ENCODE measurements at places on chromosomes 13 and 19.

- no peak for DNase-seq
These were observed 25.1 kb downstream of the DIAPH3 start for GRCh38 chr13:60138674-60139073.

DNA sequence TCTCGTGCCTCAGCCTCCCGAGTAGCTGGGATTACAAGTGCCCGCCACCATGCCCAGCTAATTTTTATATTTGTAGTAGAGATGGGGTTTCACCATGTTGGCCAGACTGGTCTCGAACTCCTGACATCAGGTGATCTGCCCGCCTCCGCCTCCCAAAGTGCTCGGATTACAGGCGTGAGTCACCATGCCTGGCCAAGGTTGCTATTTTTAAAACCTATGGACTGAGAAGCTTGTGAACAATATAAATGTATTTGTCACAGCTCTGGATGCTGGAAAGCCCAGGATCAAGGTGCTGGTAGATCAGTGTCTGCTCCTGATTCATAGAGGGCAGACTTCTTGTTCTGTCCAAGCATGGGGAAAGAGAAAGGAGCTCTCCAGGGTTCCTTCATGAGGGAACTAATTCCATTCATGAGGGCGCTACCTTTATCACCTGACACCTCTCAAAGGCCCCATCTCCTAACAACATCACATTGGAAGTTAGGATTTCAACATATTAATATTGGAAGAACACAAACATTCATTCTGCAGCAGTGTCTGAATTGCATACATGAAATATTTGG, 16.1 kb downstream of the CARD8 start:
- peak; percentile 30 for DNase-seq

GRCh38 chr19:29779921-29780320, 31.9 kb upstream of the CCNE1 start:
- DNase-seq: no peak

DNA sequence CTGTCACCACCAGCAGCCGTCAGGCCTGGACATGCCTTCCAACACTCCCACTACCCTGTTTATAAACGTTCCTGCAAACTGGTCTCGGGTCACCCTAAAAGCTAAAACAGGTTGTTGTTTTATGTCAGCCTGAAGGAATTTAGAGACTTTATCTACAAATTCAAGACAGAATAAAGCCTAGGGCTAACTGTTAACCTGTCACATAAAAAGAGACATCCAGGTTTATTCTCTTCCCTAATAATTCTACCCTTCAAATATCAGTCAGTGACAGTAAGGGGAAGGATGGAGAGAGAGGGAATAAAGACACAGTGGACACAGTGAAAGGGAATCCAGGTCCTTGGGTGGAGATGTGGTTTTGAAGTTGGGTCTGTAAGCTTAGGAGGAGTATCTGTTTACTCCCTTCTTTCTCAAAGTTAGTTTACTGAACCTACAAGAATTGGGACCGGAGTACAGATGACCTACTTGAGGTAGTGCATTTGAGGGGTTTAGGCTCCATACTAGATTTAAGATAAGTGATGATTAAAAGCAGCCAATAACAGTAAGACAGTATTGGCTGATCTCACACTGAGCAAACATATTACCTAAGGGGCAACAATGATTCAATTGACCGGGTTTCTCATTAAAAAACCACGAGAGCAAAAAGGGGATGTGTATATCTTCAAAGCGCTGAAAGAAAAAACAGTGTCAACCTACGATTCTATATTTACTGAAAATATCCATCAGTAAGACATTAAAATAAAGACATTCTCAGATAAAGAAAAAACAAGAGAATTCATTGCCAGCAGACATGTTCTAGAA, 142.7 kb downstream of the USP12 start:
- DNase-seq: no peak

- DNase-seq: peak; percentile 98
These were observed 10.7 kb upstream of the MKNK2 start for GRCh38 chr19:2061495-2062388.

GRCh38 chr13:112902669-112903068, 66.3 kb upstream of the MCF2L start:
- DNase-seq: no peak
